Activated effector memory CD4-positive, alpha-beta T cell treated with anti-CD3 and anti-CD28 coated beads, Interleukin-2, amount 50 U/mL, for 16 hours (primary cell): ENCODE measurements at places on chromosomes 6 and 20.

DNA sequence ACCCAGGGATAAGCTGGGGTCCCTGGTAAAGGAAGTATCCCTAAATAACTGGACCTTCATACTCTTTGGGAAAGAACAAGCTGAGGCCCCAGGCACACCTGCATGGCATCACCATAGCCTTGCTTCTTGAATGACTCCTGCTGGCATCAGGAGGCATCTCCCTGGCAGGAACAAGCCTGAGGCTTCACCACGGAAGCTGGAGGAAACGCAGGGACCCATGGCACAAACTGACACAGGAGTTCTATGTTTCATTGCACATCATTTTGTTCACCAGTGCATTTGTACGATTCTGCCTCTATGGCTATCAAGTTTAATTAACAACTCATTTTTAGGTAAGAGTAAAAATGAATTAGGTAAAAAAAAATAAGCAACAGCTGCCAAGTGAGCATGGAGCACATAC is 619 bp upstream of the PDE7B start:
- no peak for DNase-seq

GRCh38 chr6:766625-767024 is 73.7 kb upstream of the EXOC2 start:
- DNase-seq, result no peak

DNA sequence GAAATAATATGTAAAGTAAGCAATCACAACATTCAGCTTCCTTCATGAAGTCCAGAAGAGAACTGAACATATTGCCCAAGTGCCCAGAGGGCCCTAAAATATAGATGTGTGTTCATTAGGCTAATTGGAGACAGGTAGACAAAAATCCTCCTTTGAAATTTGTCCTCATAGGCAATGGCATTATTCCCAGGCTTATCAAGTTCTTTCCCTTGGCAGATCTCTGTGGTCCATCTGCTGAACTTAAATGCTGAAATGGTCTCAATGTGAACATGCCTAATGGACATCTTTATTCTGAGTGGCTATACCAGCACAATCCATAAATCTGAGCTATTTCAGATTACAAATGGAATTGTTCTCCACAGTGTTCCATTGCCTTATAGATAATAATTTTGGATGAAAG is 79.0 kb upstream of the BMP5 start:
- DNase-seq, result no peak

GRCh38 chr20:2252419-2252997 is 43.3 kb upstream of the TGM3 start:
- no peak for DNase-seq

DNA sequence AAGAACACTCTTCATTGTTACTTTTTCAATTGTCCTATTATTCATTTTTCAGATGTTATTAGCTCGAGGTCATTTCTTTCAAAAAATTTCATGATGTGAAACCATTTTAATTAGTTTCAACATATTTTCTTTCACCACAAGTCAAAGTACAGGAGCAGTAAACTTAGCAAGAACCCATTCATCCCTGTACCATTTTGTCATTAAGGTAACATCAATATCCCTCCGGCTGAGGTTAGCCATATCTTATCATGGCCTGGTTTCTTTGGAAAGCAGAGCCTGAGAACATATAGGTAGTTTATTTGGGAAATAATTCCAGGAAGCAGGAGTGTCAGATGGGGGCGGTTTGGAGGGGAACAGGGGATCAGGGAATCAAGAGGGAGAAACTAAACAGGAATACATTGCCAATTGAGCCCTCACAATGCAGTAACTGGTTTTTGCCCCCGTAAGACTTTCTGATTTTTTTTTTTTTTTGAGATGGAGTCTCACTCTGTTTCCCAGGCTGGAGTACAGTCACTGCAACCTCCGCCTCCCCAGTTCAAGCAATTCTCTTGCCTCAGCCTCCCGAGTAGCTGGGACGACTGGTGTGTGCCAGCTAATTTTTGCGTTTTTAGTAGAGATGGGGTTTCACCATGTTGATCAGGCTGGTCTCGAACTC is 83.7 kb downstream of the MKKS start:
- DNase-seq, result no peak

- DNase-seq, result no peak
These were observed 117.4 kb downstream of the VEGFA start for GRCh38 chr6:43887340-43887858.

DNA sequence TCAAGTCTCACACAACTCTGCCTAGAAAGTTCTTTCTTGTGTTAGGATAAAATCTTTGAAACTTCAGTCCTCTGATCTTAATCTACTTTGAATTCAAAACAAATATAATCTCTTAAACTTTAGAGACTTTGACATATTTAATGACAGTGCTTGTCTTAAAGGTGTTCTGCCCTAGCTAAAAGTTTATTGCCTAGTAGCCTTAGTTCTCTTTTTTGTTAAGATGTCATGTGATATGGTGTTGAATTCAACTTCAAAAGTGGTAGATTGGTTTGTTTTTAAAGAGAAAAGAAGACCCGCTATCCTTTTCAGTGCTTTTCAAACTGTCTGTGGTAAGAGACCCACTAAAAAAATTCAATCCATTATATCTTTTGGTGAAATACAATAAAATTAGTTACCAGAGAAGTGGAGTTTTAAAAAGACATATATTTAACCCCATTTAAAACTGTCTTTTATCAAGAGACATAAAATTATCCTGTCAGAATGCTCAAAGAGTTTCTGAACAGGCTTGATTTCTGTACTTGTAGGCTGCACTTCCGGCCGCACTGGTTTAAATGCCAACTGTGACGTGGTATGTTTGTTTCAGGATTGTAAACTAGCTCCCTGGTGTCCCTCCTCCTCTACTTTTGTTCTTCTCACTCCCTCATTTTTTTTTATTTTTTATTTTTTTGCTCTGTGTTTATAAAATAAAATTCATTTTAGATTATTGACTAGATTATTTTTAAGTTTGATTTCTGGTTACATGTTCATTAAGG is 76.5 kb downstream of the QKI start:
- DNase-seq, result no peak

- DNase-seq, result peak; percentile 58
These were observed 208.6 kb downstream of the ERMARD start for GRCh38 chr6:169960003-169960344.

DNA sequence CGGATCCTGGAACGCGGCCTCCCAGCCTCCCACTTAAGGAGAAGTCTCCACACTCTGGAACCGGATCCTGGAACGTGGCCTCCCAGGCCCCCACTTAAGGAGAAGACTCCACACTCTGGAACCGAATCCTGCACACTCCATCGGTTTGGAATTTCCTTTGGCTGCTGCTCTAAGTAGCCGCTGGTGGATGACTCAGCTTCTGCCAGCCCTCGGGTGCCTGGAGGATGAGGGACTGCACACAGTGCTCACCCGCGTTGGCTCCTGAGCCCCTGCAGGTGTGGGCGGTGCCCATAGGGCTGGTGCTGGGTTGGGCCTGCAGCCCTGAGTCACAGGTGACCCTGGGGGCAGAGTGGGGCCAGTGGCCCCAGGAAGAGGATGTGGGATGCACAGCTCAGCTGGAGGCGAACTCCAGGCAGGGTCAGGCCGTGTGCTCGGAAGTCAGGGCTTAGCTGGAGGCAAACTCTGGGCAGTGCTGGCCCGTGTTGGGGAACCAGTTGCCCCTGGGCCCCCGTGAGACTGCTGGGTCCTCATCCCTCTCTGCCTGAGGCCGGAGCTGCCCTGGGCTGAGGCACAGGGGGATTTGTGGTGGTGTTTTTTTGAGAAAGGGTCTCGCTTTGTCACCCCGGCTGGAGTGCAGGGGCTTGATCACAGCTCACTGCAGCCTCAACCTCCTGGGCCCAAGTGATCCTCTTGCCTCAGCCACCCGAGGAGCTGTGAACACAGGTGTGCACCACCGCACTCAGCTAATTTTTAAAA is 13.9 kb upstream of the TNFRSF6B start:
- no peak for DNase-seq

- DNase-seq, result no peak
These were observed 80.4 kb downstream of the ARID1B start for GRCh38 chr6:156857573-156857972.

- DNase-seq, result peak; percentile 57
These were observed 26.0 kb downstream of the SDCBP2 start for GRCh38 chr20:1302685-1303541.
